ENCODE measurements at places on chromosomes 13 and 19. TPM values are rescaled to one million over a fixed set of nuclear protein-coding genes. Genes with fewer than 3 reads are reported as not detected.

C1QTNF9 gene
- total RNA-seq = not detected

FCHO1 gene
- 17.9 TPM for total RNA-seq

ZNF541 gene
- total RNA-seq = not detected

RPS15 gene
- 1,399 TPM for total RNA-seq

ECSIT gene
- 37.0 TPM for total RNA-seq

CEACAM1 gene
- total RNA-seq = 1.8 TPM

KCTD15 gene
- total RNA-seq = 59.9 TPM

PROZ gene
- not detected for total RNA-seq

TMIGD2 gene
- not detected for total RNA-seq

C13orf42 gene
- total RNA-seq = not detected

SHISA2 gene
- total RNA-seq = not detected

ICAM4 gene
- total RNA-seq = not detected
